Activated effector memory CD4-positive, alpha-beta T cell treated with anti-CD3 and anti-CD28 coated beads, Interleukin-2, amount 50 U/mL, for 16 hours (primary cell): ENCODE measurements at places on chromosomes 13 and 19.

GRCh38 chr19:1057176-1057855 is 9.7 kb upstream of the ARHGAP45 start:
- DNase-seq = peak; percentile 83

DNA sequence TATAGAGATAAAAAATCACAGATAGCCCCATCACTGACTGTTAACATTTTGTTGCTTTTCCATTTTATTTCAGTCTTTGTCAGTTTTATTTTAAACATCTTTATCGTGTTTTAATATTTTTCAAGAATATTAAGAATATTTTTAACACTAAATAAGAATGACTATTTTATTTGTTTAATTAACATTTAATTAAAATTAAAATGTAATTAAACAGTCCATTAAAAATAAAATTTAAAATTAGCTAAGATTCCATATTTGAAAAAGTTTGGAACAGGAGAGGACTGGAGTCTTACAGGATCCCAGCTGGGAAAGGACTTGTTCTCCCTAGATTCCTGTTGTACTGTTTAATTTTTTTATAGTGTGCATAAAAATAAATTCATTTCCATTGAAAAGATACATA is 54.5 kb downstream of the RGCC start:
- no peak for DNase-seq

DNA sequence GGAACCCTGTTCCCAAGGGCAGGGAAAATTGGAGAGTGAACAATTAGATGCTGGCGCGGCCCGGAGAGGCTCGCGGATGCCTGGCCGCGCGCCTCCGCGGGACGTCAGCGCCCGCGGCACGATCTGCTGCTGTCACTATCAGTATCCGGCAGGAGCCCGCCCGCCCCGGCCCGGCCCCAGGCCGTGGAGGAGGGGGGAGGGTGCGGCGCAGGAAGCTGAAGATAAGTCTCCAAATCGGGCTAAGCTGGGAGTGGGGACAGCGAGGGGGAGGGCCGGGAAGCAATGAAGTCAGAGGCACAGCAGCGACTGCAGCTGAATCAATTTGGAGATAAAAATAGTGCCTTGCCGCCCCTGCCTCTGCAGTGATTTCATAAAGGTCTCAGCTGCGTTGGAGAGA is 441.5 kb upstream of the KLF12 start:
- peak; percentile 77 for DNase-seq

- no peak for DNase-seq
These were observed 401.3 kb downstream of the PCDH17 start for GRCh38 chr13:58032676-58033460.

DNA sequence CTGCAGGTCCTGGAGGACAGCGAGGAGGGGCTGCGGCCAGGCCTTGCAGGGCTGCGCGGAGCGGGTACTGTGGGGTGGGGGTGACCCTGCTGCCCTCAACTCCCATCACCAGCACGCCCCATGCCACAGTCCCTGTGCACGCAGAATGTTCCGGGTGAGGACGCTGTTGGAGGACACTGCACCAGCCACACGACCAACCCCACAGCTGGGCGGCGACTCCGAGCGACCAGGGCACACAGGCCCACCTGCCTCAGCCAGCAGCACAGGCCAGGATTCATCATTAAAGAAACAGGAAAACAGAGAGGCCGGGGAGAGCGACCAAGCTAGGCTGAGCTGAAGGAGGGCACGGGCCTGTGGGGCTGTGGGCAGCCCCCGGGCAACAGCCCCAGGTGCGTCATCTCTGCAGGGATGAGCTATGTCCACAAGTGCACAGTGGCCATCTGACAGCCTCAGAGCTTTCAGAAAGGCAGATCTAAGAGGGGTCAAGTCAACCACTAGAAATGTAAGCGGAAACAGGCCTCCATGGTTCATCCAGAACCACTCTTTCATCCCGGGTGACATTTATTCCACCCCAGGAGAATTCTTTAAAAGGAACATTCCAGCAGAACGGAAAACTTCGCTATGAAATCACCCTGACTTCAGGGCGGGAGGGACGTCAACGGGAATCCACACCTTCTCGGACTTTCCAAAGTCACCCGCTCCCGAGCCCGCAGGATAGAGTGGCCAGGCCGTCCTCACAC is 1.5 kb downstream of the GAS6 start:
- DNase-seq = peak; percentile 59

DNA sequence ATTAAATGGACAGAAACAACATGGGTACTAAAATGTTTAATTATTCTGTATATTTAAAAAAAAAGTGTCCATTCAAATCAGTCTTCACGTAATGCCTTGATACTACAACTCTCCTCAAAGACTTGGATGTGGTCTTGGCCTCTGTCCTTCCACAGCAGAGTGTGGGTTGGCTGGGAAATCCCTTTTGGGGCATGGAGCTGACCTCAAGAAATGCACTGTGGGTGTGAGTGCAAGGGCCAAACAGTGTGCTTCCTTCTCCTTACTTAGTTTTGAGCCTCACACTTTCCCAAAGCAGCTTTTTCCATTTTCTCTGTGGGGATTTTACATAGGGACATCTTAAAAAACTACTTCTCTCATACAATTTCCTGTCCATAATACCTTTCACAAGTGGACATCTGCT is 607.4 kb downstream of the EFNB2 start:
- no peak for DNase-seq

DNA sequence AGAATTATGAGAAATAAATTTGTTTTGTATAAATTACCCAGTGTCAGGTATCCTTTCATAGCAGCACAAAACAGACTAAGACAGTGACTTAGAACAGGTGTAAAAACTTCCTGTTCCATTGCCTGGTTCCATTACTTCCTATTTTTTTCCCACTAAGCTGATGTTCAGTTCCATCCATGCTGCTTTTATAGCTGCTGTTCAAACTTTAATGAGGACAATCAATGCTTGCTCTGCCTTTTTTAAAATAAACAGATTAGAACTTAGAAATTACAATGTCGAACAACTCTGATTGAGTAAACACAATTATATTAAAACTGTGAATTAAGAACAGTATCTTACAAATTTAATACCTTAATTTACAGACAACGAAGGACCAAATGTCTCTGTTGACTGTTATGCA is 818.9 kb downstream of the OLFM4 start:
- no peak for DNase-seq
